ENCODE measurements at places on chromosomes 7 and 10. TPM values are rescaled to one million over a fixed set of nuclear protein-coding genes. Genes with fewer than 3 reads are reported as not detected.

- DNase-seq: no peak
These were observed 7.9 kb downstream of the DLX6 start for GRCh38 chr7:97013134-97013844.

The PLEKHS1 gene
- 4.2 TPM for polyA plus RNA-seq

- no peak for DNase-seq
These were observed 28.5 kb downstream of the GSDME start for GRCh38 chr7:24728503-24729364.

The PON3 gene
- 28.0 TPM for polyA plus RNA-seq

- peak; percentile 30 for DNase-seq
These were observed 483 bp downstream of the GDF10 start for GRCh38 chr10:47300429-47300931.

GRCh38 chr7:37341033-37341630 lies 107.5 kb downstream of the ELMO1 start:
- DNase-seq: no peak

DNA sequence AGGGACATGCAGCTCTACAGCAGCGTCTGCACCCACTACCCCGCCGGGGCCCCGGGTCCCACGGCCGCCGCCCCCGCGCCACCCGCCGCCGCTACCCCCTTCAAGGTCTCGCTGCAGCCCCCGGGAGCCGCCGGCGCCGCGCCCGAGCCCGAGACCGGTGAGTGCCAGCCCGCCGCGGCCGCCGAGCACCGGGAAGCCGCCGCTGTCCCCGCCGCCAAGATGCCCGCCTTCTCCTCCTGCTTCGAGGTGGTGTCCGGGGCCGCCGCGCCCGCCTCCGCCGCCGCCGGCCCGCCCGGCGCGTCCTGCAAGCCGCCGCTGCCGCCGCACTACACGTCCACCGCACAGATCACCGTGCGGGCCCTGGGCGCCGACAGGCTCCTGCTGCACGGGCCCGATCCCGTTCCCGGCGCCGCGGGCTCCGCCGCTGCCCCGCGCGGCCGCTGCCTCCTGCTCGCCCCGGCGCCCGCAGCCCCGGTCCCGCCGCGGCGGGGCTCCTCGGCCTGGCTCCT lies 631 bp downstream of the OTUD1 start:
- DNase-seq: no peak

The BTBD16 gene
- 0.73 TPM for polyA plus RNA-seq

The ATP6V1F gene
- polyA plus RNA-seq: 383 TPM

DNA sequence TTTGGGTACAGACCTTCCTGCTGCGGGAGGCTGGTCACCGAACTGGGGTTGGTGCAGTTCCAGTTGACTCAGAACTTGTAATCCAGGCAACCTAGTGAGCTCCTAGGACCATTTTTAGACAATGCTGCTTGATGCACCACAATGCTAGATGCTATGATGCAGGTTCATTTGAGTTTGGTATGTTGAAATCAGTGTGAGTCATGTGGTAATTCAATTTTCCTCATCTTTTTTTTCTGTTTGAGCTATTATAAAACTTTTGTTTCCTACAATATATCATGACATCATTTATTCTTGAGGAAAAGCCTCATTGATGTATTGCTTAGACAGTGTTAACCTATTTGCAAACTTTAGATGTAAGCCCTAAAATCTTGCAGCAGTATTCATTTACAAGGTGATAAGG lies 40.9 kb upstream of the MTPN start:
- DNase-seq: no peak

DNA sequence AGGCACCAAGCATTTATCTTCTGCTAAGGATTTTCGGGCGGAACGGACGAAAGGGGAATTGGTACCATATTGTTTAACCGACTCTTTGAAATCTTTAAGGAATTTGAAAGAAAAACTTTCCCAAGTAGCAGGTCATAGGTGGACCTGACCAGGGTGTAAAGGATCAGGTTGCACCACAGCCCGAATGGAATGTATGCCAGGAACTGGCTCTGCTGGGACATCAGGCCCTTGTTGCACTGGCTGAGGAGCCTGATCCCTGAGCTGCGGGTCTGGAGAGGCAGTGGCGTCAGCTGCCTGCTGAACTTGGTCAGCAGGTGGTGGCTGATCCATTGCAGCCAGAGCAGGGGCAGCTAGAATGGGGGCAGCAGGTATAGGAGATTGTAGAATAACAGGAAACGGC lies 41.4 kb upstream of the AKR1C2 start:
- no peak for DNase-seq

- no peak for DNase-seq
These were observed 22.6 kb downstream of the WNT8B start for GRCh38 chr10:100485366-100485765.

The LRRC17 gene
- 1.1 TPM for polyA plus RNA-seq

DNA sequence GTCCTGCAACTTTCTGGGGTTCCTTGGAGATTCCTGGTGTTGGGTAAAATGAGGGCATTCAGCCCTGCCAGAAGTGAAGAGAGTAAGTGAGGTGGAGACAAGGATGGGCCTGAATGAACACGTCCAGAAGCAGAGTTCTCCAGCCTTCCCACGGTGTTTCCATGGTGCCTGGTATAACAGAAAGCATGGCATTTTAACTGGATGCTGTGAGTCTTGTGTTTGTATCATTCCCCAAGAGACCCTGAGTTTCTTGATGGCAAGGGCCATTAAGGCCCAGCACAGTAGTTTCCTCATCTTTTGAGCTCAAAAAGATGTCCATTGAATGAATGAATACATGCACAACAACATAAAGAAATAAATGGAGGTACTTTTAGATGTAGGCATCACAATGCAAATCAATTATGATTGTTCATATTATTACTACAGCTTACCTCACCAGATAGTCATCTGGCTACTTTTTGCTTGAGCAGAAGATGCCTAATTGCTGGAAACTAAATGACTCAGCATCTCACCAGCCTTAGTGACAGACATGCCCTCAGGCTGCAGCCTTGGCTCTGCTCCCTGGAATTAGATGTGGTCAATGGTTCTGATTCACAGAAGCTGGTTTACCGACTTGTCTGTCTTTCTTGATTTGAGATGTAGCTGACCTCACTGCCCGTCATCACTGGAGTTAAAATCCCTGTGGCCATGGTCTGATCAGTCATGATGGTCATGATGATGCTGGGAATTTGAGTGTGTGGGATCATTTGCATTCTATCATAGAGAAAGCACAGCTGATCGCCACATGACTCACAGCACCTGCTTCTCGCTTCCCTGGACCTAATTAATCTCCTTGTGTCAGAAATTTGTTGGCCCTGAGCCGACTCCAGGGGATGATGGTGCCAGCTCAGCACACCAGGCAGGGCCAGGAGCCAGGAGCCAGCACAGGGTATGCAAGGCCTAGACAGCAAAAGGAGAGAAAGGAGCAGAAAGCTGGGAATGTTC lies 83.9 kb downstream of the CXCL12 start:
- no peak for DNase-seq

GRCh38 chr10:111265341-111265740 lies 188.5 kb downstream of the ADRA2A start:
- DNase-seq: peak; percentile 9

DNA sequence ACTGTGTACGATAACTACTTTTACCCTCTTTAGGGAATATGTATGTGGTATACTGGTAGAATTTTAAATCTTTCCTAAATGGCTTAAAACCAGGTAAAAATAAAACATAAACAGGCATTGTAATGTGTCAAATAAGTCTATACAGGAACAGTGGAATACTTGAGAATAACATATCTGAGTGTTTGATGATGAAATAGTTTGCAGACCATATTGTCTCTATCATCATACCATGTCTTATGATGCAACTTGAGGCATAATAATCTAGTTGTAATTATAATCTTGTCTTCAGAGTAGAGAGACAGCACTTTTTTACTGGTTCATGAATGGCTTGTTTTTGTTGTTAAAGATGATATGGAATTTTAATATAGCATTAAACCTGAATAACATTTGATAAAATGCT lies 293.5 kb downstream of the CDK14 start:
- DNase-seq: peak; percentile 34

DNA sequence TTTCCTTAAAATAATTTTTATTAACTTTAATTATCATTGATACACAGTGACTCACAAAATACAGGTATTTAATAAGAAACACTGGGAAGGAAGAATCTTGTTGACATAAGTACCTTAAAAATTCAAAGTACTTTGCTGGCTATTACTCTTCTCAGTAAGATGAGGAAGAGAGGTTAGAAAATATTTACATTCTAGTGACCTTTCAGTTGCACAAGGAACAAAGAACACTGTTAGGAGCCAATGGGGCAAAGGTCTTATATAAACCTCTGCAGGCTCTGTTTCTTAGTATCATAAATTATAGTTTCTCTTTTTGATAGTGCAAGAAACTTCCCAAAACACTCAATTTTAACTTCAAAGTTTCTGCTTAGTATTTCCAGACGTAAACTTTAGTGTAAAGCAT lies 4.8 kb upstream of the TAX1BP1 start:
- peak; percentile 51 for DNase-seq

The XPNPEP1 gene
- 44.4 TPM for polyA plus RNA-seq
